CD8-positive, alpha-beta memory T cell (primary cell): ENCODE measurements at places on chromosomes 5 and 9. TPM values are rescaled to one million over a fixed set of nuclear protein-coding genes. Genes with fewer than 3 reads are reported as not detected.

Gene KIF24
- total RNA-seq = 6.7 TPM

Gene PCDHA5
- not detected for total RNA-seq

Gene GLRA1
- not detected for total RNA-seq

Gene LRRC26
- total RNA-seq = not detected

Gene TXNDC15
- 47.3 TPM for total RNA-seq

Gene RICTOR
- 32.9 TPM for total RNA-seq

Gene ABCA2
- total RNA-seq = 20.7 TPM

Gene PRDM9
- not detected for total RNA-seq

Gene TNFSF15
- 0.20 TPM for total RNA-seq

Gene CSF1R
- total RNA-seq = 1.7 TPM

Gene ARL10
- 14.0 TPM for total RNA-seq

Gene NOL6
- 90.8 TPM for total RNA-seq

Gene OBP2B
- total RNA-seq = not detected

Gene BTNL9
- total RNA-seq = not detected

Gene RELL2
- total RNA-seq = 24.8 TPM

Gene RABGAP1
- total RNA-seq = 22.2 TPM

- peak; percentile 1 for DNase-seq
These were observed 43.0 kb downstream of the STRBP start for GRCh38 chr9:123225374-123225813.

GRCh38 chr9:20640331-20641187, 18.3 kb upstream of the MLLT3 start:
- DNase-seq = peak; percentile 56

DNA sequence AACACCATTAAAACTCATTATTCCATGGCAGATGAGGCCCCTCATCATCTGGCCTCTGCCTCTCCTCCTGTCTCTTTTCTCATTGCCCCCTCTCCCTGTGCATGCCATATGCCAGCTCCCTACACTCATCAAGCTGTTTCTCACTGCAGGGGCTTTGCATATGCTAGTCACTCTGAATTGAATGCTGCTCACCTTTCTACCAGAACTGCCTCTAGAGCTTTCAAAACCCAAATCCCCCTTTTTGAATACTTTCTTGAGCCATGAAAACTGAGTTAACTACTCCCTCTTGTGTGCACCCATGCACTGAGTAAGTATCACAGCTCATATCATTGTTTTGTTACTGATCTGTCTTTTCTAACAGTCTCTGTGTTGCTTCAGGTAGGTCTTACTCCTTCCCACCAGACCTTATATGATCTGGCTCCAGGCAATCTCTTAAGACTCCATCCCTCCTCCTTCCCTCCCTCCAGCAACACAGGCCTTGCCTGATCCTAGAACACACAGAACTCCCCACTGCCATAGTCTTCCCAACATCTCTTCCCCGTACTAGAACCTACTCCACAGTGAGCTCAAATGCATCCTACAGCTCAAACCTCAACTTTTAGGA, 60.5 kb downstream of the ASTN2 start:
- no peak for DNase-seq

DNA sequence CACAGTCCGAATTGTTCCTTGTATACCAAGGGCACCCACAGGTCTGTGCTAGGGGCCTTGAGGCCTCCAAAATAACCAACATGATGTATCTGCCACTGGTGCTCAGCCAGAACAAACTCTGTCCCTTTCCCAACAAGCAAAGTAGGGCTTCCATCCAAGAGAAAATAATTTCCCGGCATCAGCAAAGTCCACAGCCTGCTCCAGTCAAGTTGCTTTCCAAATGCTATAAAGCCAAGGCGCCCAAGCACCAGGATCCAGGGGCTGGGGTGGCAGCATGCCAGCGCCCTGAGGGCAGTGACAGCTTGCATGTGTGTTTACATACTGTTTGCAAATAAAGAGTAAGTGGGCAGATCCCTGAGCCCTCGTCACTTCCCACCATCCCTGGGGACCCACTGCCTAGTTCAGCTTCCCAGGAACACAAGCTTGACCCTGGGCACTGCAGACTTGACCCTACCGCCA, 155.9 kb downstream of the ERCC6L2 start:
- no peak for DNase-seq

DNA sequence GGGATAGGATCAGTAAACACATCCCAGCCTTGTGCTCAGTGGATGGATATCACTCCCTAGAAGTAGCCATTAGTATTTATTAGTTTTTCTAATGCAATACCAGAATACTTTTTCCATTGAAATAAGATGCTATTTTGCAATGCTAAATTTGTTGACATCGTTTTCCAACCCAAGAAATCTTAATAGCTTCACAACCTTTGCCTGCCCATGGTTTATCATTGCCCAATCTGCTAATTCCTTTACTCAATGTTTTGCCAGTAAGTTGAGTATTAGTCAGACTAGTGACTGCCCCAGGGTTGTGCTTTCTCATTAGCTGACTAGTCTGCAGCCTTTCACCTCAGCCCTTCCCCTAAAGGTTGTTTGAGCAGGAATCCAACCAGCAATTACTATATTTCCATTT, 62.9 kb downstream of the NREP start:
- no peak for DNase-seq

- DNase-seq = no peak
These were observed 35.3 kb upstream of the FLT4 start for GRCh38 chr5:180684623-180685161.

GRCh38 chr5:80254767-80255430, 949 bp downstream of the SERINC5 start:
- peak; percentile 20 for DNase-seq

DNA sequence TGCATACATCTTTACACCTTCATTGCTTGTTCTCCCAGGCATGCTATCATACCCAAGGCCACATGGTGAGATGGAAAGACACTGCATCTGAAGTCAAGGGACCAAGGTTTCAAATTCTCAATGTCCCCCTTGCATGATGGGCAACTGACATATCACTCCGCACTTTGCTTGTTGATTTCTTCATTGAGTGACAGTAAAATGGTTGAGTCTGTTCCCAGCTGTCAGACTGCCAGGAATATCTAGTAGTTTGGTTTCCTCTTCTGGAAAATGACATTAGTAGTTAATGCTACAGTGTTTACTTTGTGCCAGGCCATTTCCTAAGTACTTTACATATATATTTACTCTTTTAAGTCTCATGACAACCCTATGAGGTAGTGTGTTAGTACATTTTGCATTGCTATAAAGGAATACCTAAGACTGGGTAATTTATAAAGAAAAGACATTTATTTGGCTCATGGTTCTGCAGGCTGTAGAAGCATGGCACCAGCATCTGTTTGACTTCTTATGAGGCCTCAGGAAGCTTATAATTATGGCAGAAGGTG, 114.4 kb downstream of the PCSK1 start:
- no peak for DNase-seq

GRCh38 chr9:77291714-77292113, 114.4 kb downstream of the VPS13A start:
- DNase-seq = no peak

DNA sequence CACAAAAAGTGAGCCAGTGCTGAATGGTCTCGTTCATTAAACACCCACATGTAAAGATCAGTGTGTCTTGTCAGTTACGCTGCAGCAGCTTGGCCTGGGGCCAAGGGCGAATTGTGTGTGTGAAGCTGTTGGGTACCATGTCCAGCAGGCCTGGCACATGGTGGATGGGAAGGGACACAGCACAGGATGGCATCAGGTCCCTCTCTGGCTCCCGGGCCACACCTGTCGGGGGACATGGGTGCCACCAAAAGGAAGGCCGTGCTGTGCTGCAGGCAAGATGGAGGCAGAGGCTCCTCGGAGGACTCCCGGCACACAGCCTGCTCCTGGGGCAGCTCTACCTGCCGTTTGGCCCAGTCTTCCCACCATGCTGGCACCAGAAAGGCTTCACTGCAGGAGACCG, 32.0 kb downstream of the NKD2 start:
- DNase-seq = no peak

GRCh38 chr5:61933787-61934626, 372.0 kb upstream of the KIF2A start:
- no peak for DNase-seq

DNA sequence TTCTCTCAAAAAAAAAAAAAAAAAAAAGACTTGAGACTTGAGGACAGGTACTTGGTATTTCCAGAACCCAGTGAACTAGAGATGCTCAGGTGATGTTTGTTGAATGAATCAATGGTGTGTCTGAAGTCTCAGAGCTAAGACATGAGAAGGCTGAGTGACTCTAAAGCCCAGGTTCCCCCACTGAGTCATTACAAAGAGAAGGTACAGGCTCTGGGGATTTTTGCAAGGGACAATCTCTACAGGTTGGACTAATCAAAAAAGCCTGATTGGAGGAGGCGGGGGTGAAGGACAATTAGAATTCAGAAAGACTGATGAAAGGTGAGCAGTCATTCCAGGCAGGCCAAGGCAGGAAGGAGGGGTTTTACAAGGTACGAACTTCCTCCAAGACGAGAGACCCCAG, 8.2 kb upstream of the FABP6 start:
- no peak for DNase-seq

GRCh38 chr9:106758911-106759310, 104.1 kb upstream of the ZNF462 start:
- DNase-seq = no peak

DNA sequence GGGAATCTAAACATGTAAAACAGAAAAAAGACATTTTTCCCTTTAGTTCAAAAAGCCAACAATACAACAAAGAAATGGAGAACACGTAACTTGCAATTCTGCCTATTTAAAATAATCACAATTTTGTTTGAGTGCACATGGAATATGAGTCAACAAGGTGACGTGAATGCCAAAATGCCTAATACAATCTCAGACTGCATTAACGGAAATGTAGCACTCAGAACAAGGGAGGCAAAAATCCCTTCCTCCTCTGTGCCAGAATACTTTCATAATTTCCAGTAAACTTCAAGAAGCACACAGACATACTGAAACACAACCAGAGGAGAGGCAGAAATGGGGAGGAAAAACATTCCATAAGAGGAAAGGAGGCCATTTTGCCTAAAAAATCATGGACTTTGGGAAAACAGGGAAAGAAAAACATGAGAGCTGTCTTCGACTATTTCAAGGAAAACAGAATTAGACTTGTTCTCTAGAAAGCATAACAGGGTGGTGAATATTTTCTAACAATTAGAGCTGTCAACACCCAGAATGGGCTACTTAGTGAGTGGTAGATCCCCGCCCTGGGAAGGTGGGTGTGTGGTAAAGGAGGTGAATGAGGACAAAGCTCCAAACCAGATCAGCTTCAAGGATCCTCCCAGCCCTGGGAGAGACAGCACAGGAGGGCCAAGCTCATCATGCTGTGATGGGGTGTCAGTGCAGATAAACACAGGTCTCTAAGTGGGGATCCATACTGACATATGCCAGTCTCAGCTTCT, 48.2 kb downstream of the ABCA1 start:
- DNase-seq = no peak

- no peak for DNase-seq
These were observed 119.0 kb downstream of the TRIM32 start for GRCh38 chr9:116806075-116806474.

DNA sequence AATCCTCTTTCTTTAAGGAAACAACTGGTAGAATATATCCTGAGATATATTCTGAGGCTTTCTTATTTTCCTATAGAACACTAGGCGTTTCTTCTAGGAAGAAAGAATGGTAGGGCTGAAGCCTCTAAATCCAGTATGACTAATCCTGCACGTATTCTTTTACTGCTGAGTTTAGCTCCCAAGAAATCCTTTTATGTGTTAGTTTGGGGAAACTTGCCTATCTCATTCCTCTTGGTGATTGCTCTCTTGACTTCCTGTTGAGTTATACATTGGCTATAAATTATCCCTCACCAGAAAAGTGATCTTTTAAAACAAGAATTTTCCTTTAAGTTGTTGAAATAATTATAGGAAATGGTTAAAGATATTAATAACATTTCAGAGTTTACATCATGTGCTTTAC, 422.9 kb downstream of the TMEM161B start:
- no peak for DNase-seq

DNA sequence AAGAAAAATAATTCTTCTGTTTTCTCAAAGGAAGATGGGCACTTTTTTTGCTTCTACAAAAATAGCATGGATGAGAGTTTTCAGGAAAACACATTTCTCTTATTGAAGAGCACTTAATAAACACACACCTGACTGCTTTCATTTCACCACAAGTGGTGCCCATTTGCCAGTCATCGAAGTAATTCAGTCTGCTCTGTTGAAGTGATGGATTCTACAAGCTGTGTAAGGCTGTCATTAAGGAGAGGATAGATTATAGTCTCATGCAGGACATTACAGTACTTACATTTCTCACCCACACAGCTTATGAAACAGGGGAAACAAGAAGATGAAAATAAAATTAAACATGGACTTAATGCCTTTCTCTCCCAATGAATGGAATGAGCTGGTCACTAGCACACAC, 165.2 kb downstream of the NR2F1-AS1 start:
- no peak for DNase-seq

GRCh38 chr9:133759946-133760345, 21.8 kb upstream of the SARDH start:
- DNase-seq = no peak

- no peak for DNase-seq
These were observed 81.7 kb upstream of the LRRC70 start for GRCh38 chr5:62496876-62497275.

DNA sequence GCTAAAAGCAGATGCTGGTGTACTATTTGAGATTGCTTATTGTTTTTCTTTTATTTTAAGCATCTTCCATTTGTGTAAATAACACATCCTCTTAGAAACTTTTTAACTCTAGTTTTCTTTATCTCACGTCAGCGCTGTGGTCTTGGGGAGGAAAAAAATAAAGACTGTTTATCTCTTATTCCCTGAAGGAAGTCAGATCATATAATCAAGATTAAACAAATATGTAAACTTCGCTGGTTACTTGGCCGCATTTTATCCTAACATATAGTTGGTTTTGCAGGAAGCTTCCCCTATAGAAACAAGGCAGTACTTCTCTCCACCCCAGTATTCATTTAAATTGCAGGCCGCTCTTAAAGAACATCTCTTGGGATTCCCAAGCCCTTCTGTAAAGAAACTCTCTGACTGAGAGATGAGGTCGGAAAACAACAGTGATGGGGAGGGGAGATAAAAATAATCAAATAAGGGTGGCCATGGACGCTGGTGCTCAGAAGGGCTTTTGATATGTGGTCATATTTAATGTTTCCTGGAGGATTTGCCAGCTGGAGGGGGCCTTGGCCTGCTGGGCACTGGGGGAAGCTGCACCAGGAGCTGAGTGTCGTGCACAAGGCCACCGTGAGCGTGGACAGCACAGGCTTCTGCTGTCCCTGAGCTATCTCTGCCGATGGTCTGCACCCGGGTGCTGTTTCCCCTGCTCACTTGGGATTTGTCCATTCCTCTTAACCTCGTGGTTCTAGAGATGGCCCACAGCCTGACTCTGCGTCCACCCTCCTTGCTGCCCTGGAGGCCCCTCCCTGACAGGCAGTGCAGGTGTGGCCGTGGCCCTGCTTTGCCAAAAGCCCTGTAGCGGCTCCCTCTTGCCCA, 23.8 kb downstream of the NEURL1B start:
- DNase-seq = no peak

DNA sequence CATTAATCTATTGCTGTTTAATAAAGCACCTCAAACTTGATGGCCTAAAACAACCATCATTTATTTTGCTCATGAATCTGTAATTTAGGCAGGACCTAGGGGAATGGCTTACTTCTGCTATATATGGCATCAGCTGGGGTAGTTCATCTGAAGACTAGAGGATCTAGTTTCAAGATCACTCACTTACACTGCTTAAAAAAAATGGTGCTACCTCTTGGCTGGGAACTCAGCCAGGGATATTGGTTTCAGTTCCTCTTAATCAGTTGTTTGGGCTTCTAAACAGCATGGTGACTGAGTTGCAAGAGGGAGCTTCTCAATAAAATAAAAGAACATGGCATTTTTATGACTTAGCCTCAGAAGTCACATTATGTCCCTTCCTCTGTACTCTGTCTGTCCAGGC, 142.0 kb downstream of the FAM114A2 start:
- DNase-seq = no peak
